Activated CD4-positive, alpha-beta T cell treated with anti-CD3 and anti-CD28 coated beads for 36 hours (primary cell): ENCODE measurements at places on chromosomes 6 and 20.

DNA sequence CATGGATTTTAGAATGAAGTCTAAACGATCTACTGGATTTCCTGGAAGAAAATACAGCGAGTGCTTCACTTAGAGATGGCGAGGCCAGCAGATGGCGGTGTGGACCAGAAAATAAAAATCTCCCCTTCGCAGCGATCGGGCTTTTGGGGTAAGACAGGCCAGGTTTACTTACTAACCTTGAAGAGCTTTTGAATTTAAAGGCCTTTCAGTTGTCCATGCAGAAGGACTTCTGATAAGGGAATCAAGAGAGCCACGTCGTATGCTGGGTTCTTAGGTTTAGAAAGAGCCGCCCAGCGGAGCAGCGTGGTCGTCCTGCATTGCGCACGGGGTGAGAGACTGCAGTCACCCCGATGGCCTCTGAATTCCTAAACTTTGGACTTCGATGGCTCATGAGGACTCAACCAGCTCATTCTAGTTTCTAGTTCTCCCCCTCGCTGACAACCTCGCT lies 125.2 kb upstream of the RALGAPA2 start:
- peak; percentile 74 for DNase-seq

DNA sequence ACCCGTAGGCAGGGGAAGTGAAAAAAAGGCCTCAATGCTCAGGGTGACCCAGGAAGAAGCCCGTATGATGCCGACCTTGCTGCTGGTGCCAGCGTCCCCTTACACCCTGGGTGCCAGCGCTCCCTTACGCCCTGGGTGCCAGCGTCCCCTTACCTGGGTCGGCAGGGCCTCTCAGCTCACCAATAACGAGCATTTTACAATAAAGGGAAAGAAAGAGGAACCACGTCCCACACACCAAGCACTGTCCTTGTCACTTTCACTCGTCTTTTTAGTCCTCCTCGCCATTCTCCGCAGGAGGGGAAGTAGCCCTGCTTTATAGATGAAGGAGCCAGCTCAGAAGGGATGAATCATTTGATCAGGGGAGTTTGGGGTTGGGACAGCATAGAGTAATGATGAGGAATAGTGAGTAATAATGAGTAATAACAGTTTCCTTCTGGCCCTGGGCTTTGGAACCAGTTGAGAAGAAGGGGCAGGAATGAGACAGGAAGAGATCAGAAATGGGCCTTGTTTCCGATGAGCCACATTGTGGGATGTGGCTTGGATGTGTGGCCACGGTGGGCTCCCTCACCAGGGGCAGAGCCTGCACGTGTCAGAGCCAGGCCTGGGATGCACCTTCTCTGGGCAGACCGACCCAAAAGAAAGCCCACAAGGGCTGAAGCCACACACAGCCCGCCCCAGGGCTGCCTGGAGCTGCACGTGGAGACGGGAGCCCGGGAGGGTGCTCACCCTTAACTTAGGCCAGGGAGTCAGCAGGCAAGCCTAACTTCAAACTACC lies 75.7 kb downstream of the SYNJ2 start:
- peak; percentile 76 for DNase-seq

DNA sequence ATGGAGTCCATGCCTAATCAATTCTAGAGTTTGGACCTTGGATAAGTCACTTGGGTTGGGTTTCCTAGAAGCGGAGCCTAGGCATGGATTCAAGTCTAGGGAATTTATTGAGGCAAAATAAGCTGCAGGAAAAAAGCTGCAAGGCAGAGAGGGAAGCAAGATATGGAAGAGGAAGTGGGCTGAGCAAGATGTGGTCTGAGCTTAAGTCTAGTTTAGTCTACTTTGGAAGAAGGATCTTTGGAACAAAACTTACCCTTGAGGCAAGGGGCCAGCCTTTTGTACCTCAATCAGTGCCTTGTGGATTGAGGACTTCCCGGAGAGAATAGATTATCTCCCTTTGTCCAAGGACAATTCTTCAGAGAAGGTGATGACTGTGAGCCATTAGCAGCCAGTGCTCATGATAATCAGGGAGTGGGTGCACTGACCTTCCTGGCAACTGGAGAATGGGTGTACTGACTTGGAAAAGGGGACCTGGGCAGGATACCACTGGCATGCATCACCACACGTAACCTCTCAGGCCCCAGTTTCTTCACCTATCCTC lies 10.9 kb downstream of the ZSCAN9 start:
- no peak for DNase-seq

DNA sequence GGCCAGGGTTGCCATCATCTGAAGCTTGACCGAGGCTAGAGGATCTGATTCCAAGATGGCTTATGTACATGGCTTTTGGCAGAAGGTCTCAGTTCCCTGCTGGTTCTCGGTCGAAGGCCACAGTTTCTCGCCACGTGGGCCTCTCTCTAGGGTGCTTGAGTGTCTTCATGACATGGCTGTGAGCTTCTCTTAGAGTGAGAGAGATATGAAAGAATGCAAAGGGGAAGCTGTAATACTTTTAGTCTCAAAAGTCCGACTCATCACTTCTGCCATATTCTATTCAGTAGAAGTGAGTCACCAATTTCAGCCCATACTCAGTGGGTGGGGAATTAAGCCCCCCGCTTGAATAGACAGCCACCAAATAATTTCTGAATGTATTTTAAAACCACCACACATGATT lies 94.2 kb downstream of the UTRN start:
- peak; percentile 27 for DNase-seq

DNA sequence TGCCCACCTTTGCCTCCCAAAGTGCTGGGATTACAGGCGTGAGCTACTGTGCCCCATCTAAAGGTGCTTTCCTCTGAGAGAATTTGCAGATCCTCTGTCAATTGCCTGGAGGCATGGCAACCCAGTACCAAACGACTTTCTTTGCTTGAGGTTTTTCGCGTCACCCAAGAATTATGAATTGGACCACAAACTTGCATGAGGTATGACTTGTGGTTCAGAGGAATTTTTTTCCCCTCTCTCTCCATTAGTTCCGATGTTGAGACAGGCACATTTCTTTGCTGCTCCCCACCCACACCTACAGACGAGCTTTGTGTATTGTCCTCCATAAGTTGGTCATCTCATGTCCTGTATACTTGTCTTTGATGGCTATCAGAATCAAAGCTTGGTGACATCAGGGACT lies 11.8 kb upstream of the SCAF8 start:
- DNase-seq: no peak

GRCh38 chr6:114897536-114897935 lies 554.7 kb upstream of the HS3ST5 start:
- no peak for DNase-seq

- peak; percentile 59 for DNase-seq
Observed at GRCh38 chr6:132354517-132355167, 46.6 kb downstream of the MOXD1 start.

DNA sequence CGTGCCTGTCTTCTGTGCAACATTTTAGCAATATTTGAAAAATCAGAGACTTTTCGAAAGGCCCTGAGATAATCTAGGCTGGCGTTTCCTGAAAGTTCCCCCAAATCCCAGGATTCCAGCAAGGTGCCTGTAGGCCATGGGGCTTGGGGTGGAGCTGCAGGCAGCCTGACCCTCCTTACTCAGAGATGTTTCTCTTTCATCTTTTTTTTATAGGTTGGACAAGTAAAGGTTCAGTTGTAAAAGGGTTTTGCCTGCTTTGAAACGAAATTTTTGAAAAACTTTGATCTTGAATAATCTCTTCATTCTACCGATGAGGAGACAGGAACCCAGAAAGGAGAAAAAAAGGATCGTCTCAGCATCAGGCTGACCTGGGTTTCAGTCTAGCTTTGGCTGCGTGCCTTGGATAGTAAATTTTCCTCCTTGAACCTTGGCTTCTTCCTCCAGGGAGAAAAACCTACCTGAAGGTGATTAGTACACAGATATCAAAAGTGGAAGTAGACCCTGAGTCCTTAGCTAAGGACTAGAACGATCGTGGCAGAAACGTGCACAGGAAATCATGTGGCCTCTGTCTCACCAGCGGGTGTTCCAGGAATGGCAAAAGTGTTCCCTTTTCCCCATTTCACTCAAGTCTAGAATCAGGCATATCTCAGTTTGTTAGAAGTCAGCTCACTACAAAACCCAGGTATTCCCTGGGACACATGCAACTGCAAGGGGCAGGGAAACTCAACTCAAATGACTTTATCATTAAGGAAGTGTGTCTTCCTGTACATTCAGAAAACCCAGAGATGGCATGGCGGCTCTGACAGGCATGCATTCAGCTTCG lies 128.2 kb upstream of the PTPN1 start:
- DNase-seq: peak; percentile 53

- DNase-seq: no peak
Observed at GRCh38 chr20:34553366-34553867, 5.1 kb upstream of the MAP1LC3A start.

DNA sequence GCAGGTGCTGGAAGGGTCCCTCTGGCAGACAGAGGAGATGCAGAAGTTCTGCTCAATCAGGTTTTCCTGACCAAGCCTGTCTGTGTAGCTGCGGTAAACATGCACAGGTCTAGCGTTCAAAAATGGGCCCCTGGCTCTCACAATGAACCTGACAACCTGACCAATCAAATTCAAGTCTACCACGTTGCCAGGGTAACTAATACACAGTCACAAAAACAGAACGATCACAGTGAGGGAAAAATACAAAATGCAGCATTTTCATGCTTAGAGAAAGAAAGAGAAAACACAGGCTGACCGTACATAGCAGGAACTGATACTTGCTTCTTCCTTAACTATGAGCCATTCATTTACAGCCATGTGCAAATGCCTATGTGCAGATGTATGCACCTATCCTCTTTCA lies 353.1 kb upstream of the TSHZ2 start:
- DNase-seq: no peak

DNA sequence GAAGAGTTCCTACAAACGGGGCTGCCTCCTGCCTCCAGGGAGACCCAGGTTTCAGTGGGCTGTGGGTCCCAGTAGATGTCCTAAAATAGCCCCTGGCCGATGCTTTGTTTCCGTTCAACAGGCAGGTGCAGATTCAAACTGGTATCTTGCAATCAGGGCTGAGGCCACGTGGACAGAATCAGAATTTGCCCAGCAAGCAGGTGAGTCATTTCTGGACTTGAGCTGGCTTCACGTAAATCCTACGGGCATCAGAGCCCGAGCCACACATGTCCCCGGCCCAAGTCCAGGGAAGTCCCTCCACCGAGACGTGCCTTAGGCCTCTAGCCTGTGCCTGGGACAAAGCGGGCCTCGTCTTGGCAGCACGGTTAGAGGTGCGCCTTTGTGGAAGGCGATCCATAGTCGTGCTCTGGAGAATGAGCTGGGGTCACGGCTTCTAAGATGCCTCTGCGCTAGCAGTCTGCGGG lies 101.6 kb upstream of the FRMD1 start:
- no peak for DNase-seq

GRCh38 chr6:16305246-16305725 lies 66.9 kb downstream of the GMPR start:
- peak; percentile 49 for DNase-seq

GRCh38 chr6:142984386-142984785 lies 39.4 kb upstream of the HIVEP2 start:
- DNase-seq: no peak

- DNase-seq: no peak
Observed at GRCh38 chr20:59221049-59221706, 57.6 kb downstream of the ZNF831 start.

DNA sequence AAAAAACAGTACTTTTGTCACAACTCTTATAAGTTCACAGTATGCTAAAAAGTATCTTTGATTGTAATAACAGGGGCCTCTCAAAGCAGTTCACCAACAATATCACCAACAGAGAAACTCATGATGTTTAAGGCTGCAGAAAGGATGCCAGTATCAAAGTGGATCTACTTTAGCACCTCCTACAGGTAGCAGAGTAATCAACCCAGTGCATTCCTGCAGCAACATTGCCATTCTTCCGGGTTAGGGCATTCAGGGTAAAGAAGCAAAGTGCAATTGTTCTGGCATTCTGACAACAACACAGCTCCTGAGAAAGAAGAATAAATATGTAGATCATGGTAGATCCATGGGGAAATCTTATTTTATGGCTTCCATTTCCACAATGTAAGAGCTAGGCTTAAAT lies 7.6 kb upstream of the SLC17A4 start:
- no peak for DNase-seq

DNA sequence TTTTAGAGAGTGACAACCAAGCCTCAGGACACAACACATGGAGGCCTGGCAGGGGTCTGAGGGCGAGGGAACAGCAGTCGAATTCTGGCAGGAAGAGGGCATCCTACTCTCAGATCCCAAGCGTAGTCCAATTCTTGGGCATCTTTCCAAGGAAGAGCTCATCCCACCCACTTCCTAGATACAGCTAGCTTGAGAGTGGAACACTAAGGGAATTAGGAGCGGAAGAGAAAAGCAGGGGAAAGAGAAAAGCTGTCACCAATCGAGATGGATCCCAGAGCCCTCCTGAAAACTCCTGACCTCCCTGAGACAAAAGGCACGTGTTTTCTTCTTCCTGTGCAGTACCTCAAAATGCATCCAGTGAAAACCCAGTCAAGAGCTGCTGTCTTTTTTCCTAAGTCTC lies 67.1 kb downstream of the GFOD1 start:
- no peak for DNase-seq

DNA sequence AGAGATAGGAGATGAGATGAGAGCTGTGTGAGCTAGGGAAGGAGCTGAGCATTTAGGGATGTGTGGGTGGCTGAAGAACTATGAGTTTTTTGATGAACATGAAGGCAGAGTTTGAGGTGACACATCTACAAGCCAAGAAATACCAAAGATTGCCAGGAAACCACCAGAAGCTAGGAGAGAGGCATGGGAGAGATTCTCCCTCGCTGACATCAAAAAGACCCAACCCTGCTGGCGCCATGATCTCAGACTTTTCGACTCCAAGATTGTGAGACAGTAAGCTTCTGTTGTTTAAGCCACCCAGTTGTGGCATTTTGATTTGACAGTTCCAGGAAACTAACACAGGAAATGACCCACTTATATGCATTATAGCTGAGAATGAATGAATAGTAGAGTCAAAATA lies 790.9 kb downstream of the TFAP2A start:
- no peak for DNase-seq

DNA sequence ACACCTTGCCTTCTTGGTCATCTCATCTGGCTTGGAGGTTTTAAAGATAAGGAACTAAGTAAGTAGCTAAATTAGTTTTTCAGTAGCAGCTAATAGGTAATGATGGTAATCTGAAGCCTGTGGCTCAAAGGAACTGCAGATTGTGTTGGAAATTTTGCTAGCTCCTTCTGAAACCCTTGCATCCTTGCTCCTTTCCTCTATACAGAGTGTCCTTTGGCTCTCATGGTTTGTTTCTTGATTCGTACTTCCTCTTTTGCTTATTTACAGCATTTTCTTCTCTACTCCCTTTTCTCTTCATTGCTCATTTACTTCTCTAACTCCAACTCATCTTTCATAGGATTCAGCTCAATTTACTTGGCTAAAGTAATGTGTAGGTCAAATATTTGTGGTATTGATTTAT lies 19.0 kb downstream of the LRRC1 start:
- DNase-seq: no peak

- DNase-seq: no peak
Observed at GRCh38 chr6:135475292-135475886, 22.2 kb downstream of the AHI1 start.
